Naive thymus-derived CD4-positive, alpha-beta T cell (primary cell): ENCODE measurements at places on chromosomes 4 and X.
A peak's percentile ranks its signal among the peaks of the same experiment; 100 is the strongest.

DNA sequence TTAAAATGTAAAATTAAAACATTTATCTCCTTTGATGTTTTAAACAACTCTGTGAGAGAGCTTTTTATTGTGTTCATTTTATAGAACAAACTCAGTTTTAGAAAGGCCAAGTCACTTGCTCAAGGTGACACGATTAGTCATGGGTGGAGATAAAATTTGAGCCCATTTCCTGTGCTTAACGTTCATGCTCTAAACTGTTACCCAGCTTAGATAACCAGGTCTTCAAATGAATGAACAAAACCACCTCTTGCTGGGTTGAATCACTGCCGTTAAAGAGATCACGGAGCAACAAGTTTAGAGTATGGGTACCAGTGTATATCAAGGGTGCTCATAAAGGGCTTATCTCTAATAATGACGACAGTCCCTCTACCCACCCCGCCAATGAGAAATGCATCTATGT lies 10.2 kb upstream of the CASK start:
- DNase-seq: no peak

- DNase-seq: no peak
Observed at GRCh38 chr4:155017426-155017825, 191.0 kb upstream of the NPY2R start.

- no peak for DNase-seq
Observed at GRCh38 chr4:141643557-141643956, 7.2 kb downstream of the IL15 start.

- no peak for DNase-seq
Observed at GRCh38 chr4:66785479-66785878, 759.8 kb downstream of the CENPC start.

DNA sequence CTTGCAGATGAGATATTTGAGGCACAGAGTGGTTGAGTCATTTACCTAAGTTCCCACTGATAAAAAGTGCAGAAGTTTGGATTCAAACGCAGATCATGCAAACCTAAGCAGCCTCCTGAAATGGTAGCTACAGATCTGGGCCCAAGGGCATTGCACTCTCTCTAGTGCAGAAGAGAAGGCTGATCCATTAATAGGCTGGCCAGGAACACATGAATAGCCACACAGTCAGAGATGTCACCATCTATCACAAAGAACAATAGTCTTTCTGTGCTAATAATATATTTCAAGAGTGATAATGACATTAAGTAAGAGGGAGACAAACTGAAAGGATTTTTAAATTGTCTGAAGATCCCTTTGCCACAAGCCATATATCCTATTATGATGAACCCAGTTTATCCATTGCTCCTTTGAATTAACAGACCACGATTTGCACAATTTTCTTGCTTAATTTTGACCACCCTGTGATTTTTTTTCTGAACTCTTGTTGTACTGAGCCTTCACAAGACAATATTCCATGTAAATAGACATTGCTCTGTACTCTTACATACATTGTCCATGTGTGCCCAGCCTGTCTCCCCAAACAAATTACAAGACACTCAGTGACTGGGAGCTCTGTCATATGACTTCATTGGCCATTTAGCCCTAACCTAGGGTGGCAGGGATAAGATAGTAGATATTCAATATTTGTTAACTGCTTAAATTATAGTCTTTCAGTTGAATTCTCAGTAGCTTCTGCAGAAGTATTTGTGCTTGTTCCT lies 112.4 kb upstream of the RBPJ start:
- DNase-seq: no peak

DNA sequence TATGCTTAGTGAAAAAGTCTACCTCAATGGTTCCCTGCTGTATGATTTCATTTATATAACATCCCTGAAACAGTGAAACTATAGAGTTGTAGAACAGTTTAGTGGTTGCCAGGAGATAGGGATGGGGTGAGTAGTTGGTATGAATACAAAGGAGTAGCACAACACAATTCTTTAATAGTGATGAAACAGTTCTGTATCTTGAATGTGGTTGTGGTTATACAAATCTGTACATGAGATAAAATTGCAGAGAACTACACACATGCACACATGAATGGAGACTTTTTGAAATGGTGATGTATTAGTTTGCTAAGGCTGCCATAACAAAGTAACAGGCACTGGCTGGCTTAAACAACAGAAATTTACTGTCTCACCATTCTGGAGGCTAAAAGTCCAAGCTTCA lies 677.1 kb downstream of the ADGRL3 start:
- no peak for DNase-seq

- no peak for DNase-seq
Observed at GRCh38 chrX:14697451-14697850, 168.1 kb downstream of the GLRA2 start.

GRCh38 chr4:88533937-88534750 lies 10.6 kb upstream of the PYURF start:
- DNase-seq: no peak

- no peak for DNase-seq
Observed at GRCh38 chrX:17403972-17404371, 29.0 kb downstream of the NHS start.

- no peak for DNase-seq
Observed at GRCh38 chr4:146267826-146268225, 53.5 kb downstream of the REELD1 start.

- DNase-seq: no peak
Observed at GRCh38 chr4:32798471-32799159, 2078.4 kb downstream of the PCDH7 start.

GRCh38 chr4:11223311-11223710 lies 205.4 kb downstream of the HS3ST1 start:
- no peak for DNase-seq

GRCh38 chr4:113347245-113347644 lies 297.8 kb downstream of the ANK2 start:
- no peak for DNase-seq

- DNase-seq: peak; percentile 10
Observed at GRCh38 chr4:76305971-76306881, at the start of gene STBD1. STBD1 (plus strand) TSS chr4:76306733; CDS start chr4:76306770, 37 bp downstream.
